ENCODE measurements at places on chromosomes 4 and X.

GRCh38 chr4:26464420-26465095 lies 25.7 kb downstream of the CCKAR start:
- DNase-seq = no peak

- DNase-seq = no peak
Measured at GRCh38 chr4:23945451-23946017, 55.7 kb upstream of the PPARGC1A start.

DNA sequence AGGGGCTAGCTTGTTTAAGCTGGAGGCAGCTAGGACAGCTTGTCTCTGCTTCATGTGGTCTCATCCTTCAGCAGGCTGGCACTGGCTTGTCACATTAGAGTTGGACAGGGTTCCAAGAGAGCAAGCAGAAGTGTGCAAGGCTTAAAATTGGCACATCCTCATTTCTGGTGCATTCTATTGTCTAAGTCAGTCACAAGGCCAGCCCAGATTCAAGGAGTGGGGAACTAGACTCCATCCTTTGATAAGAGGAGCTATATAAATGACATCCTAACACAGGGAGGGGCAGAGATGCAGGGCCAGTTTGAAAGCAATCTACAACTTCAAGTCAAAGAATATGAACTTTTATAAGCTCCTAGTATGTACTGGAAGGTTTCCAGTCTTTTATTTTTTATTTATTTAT lies 313.2 kb downstream of the PTTG2 start:
- DNase-seq = no peak

GRCh38 chr4:172573899-172574298 lies 594.7 kb upstream of the GALNT7 start:
- DNase-seq = no peak

- no peak for DNase-seq
Measured at GRCh38 chr4:67713529-67714247, 12.7 kb upstream of the UBA6 start.

DNA sequence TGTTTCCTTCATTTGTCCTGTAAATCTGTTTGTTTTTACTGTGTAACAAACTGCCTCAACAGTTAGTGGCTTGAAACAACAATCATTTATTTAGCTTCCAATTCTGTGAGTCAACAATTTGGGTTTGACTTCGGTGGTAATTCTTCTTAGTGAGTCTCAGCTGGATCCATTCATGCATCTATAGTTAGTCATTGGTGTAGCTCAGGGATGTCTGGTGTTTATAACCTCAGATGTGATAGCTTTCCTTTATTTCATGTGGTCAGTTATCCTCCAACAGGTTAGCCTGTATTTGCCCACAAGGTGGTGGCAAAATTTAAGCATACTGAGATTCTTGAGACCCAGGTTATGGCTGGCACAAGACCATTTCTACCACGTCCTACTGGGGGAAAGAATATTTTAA lies 1267.2 kb downstream of the RAPGEF2 start:
- DNase-seq = no peak

- no peak for DNase-seq
Measured at GRCh38 chr4:121064482-121064881, 7.9 kb downstream of the NDNF start.

GRCh38 chrX:39528161-39528916 lies 569.4 kb downstream of the BCOR start:
- DNase-seq = no peak

DNA sequence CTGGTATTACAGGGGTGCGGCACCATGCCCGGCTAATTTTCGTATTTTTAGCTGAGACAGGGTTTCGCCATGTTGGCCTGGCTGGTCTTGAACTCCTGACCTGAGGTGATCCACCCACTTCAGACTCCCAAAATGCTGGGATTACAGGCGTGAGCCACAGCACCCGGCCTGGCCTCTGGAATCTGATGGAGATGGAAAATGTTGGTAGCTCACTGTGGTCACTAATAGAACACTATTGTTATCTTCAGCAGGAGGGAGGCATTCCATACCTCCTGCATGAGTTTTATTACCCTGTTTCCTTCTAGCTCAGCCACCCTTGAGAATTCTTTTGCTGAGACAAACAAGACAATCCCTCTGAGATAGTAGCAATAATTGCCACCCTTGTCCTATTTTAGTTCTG lies 105.0 kb downstream of the SHROOM3 start:
- no peak for DNase-seq

DNA sequence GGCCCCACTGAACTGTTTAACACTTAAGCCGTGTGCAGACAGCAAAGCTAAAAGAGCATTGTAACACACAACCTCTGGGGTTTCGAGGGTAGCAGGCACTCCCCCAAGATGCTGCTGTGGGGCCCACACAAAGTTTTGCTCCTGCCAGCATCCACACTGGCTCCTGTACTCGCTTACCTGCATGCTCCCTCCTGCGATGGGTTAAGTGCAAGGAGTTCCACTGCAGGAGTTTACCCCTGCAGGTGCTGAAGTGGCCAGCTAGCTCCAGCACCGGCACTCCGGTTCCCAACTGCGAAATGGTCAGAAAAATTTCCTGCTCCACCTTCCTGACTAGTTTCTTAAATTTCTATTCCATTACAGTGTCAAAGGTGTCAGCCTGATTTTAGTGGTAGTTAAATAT lies 443.5 kb downstream of the PCDH10 start:
- no peak for DNase-seq

- no peak for DNase-seq
Measured at GRCh38 chr4:183721207-183722081, 62.4 kb downstream of the TRAPPC11 start.

DNA sequence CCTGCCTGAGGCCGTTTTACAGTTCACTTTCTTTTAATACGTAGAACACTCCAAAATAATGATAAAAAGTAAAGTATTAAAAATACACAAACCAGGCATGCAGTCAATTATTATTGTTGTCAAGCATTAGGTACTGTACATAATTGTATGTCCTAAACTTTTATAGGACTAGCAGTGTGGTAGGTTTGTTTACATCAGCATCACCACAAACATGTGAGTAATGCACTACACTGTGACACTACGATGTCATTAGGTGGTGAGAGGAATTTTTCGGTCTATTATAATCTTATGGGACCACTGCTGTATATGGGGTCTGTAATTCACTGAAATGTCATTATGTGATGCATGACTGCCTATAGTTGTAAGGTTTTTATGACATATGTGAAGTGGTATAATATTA lies 149.5 kb upstream of the SH3RF1 start:
- no peak for DNase-seq

GRCh38 chr4:95068818-95069478 lies 311.2 kb downstream of the BMPR1B start:
- DNase-seq = no peak

DNA sequence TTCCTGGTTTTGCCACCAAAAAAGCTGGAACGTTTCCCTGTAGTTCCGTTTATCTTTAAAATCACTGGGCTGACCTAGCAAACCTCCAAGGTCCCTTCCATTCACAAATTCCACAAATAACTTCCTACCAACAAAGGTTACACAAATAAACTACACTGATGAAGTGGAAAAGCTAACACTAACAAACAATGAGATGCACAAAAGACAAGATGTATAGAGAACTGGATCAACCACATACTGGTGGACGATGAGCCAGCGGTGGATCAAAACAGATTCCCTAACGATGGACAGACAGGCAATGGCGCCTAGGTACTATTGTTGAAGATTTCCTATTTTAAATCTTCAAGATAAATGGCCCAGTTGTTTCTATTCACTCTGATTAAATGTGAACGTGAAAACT lies 15.5 kb downstream of the AFAP1 start:
- DNase-seq = no peak

DNA sequence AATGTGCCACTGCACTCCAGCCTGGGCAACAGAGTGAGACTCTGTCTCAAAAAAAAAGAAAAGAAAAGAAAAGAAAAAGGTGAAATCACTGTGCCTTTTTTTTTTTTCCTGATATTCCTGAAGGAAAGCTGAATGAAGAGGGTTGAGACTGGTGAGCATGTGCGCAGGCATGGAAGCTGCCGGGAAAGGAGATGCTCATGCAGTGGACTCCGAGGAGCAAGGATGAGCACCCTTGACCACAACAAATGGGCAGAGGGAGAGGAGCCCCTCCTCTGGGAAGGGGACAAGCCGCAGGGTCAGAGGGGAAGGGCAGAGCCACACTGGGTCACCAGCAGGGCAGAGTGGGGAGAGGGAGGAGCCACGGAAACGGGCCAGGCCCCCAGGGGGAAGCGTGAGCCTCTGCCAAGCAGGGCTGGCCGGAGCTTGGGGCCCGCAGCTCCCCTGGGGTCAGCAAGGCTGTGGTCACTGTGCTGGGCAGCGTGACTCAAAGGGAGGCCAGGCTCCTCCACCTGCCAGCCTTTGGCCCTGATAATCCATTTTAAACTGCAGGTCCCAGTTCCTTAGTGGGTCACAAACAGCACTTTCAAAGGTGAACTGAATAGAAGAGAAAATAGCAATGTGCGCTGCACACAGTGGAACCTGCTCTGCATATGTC lies 79.8 kb downstream of the NAT8L start:
- DNase-seq = no peak

DNA sequence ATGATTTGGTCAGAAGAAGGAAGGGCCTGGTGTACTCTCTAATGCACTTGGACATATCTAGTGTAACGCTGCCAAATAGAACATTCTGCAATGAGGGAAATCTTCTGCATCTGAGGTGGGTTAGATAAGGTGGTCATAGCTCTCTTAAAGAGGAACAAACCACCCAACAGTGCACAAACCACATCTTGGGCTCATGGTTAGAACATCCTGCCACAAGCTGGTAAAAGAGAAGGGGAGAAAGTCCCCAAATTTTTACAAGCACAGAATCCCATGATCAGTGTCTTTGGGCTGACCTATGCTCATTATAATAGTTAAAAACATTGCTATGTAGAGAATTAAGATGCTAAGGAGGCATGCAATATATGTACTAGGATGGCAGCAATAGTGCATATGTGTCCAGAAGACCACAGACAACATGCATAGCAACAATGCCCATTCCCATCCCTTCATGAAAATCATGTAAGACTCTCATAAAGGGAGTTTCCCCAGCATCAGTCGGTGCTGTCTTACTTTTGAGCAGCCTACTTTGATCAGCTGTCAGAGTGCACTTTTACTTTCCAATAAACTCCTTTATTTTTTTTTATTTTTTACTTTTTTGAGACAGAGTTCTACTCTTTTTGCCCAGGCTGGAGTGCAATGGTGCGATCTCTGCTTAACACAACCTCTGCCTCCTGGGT lies 99.7 kb upstream of the SLC7A11 start:
- DNase-seq = no peak

- DNase-seq = no peak
Measured at GRCh38 chr4:86968547-86968946, 33.7 kb downstream of the AFF1 start.

- DNase-seq = no peak
Measured at GRCh38 chr4:6826781-6827508, 44.4 kb downstream of the KIAA0232 start.

GRCh38 chr4:44447563-44448504 lies 775 bp downstream of the KCTD8 start:
- DNase-seq = peak; percentile 57

DNA sequence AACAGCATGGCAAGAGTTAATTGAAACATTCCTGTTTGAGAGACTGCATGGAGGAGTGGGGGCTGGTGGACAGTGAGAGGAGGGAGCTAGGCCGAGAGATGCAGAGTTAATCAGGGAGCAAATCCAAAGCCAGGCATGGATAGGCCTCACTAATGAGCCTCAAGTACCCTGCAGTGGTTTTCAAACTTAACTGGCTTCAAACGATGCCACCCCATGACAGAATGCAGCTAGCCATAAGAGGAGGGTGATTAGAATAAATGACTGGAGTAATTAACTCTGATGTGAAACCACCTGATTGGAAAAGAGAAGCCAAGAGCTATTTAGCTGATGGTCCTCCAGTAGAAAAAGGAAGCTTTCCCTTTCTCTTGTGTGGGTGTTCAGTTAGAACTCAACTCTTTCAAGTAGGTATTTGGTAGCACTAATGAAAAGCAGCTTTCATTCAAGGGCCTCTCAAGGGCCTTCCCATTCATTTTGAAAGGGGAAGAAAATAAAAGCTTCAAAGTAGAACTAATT lies 215.4 kb upstream of the MAB21L2 start:
- DNase-seq = no peak

- no peak for DNase-seq
Measured at GRCh38 chr4:162115333-162115732, 48.5 kb downstream of the FSTL5 start.

- DNase-seq = no peak
Measured at GRCh38 chrX:151974336-151975227, at the start of gene GABRE. TSS of gene GABRE (minus strand) at chrX:151974676. CDS start at chrX:151974625, 51 bp downstream.

- DNase-seq = no peak
Measured at GRCh38 chr4:150744570-150744969, 162.6 kb downstream of the MAB21L2 start.

DNA sequence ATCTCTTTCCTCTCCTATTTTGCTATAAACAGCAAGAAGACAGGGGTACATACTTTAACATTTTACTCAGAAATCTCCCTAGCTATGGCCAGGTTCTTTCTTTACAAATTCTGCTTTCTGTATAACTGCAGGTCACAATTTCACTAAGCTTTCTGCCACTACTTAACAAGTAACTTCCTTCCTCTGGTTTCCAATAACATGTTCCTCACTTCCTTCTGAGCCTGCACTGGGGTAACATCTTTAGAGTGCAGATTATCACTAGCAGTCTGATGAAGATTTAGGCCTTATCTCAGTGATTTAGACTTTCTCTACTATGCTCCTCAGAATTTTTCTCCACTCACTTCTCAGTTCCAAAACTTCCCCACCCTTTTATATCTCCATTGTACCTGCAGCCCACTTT lies 1930.5 kb upstream of the AGA start:
- DNase-seq = no peak

- DNase-seq = no peak
Measured at GRCh38 chr4:121822796-121823504, 733 bp downstream of the CCNA2 start.

DNA sequence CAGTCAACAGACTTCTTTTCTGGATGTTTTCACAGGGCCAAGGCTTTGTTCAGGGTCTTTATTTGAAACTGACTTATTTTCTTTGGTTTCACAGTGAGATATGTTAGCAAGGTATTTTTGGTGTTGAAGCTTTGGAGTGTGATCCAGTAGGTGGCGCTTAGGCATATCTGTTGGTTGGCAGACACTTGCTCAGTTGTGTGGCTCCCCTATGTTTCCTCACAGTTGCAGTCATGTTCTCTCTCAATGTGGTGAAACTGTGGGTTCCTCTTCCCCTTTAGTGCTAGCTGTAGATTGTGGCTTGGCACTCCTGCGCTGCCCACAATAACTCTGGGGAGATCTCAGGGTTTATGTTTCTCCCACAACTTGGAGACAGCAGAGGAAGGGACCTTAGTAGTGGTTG lies 460.8 kb downstream of the SLITRK2 start:
- DNase-seq = no peak

Data from substantia nigra (tissue), 51 donors.